ENCODE measurements at places on chromosomes 4 and X.
A peak's percentile ranks its signal among the peaks of the same experiment; 100 is the strongest.

- no peak for ATAC-seq
These were observed 131.8 kb upstream of the TMLHE start for GRCh38 chrX:155744534-155744933.

- no peak for ATAC-seq
These were observed 112.0 kb downstream of the C4orf51 start for GRCh38 chr4:145791988-145792387.

- ATAC-seq: no peak
These were observed 1.5 kb upstream of the TRIML2 start for GRCh38 chr4:188110741-188111471.

DNA sequence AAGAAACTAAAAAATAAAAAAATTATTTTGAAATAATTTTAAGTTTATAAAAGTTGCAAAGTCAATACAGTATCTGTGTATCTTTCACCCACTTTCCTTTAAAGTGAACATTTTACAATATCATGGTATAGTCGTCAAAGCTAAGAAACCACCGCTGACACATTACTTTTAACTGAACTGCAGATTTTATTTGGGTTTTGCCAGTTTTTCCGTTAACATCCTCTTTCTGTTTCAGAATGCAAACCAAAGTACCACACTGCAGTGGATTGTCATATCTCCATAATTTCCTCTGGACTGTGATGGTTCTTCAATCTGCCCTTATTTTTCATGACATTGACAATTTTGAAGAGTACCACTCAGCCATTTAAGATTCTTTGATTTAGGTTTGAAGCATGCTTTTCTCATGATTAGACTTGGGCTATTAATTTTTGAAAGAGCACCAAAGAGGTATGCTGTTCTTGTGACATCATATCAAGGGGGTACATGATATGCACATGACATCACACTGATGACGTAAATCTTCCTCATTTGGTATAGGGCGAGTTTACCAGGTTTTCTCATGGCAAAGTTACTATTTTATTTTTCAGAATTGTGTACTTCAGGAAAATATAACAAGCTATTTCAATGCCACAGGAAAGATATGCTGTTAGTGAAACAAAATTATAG lies 3.6 kb upstream of the CXCL1 start:
- no peak for ATAC-seq

- ATAC-seq: peak; percentile 99
These were observed at the start of gene TXLNG for GRCh38 chrX:16786139-16786790. Gene TXLNG (plus strand): TSS chrX:16786466. CDS start chrX:16786488, 22 bp downstream.

DNA sequence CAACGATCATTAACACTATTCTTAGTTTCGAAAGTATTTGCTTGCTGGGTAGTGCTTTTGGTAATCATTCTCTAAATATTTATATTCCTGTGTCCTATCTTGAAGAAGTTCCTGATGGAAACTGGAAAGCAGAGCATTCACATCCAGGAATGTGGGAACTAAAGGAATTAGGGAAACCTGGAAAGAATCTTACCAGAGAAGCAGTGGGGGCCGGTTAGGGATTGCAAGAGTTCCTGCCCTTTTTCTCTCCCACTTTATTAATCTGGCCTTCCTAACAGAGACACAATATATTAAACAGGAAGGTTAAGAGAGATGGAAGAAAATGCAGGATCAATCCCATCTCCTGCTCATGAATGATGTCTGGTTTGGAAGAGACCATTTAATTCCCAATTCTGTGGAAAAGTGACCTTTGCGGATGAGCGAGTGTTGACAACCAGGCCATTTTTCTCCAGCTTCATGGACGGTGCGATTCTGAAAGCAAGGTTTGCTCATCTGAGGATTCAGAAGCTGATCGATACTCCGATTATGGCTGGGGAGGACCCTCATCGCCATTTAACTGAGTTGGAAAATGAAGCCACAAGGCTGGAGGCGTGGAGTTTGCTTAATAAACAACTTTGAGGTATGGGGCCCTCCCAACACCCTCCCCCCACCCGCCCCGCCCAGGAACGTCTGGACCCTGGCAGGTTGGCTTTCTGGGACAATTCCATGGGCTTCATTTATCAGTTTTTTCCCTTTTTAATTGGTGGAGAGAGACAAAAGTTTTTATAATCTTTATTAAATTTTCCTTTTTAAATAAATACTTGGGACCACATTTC lies 52.3 kb downstream of the C4orf51 start:
- ATAC-seq: no peak
